ENCODE measurements at places on chromosomes 5 and 9.

DNA sequence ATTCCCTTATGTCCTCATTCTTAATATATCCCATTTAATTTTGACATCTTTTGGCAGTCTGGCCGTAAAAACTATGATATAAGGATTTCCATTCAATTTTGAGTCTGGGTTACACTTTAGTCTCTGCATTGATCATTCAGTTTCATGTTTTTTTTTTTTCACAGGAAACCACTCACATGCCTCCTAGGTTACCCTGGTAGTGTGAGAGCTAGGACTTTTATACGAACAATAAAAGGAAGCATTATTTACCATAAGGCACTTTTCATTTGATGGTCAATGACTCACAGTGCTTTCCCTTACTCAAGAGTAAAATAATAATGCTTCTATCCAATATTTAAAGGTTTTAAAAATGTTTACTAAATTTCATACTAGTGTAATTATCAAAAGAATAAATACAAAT, 16.4 kb upstream of the DMAC1 start:
- no peak for DNase-seq

- DNase-seq, result no peak
Observed at GRCh38 chr5:172635038-172635437, 6.0 kb upstream of the NEURL1B start.

GRCh38 chr9:124078641-124079040, 67.1 kb downstream of the LHX2 start:
- no peak for DNase-seq

DNA sequence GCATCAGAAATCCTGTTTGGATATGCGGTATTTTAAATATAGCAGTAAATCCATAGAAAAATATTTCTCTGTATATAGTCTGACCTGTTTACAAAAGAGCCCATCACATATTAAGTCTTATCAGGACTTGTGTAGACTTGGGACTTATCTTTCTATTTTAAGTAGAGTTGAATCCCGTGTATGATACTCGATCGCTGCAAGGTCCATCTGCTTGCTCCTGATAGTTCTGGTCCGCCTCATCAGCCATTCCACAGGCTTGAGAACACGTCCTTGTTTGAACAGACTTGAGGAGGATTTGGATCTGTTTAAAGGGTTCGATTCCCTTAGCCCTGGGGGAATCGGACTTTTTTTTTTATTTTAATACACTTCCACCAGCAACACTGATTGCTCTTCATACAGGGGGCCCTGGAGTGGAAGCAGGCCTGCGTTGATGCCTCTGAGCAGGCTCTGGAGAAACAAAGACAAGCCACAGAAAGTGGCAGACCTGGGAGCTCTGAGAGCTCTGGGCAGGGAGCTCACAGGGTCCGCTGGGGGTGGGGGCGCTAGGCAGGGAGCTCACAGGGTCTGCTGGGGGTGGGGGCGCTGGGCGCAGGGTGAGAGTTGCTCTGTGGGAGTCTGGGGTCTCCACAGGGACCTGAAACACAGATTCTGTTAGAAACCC, 112.2 kb downstream of the MVB12B start:
- no peak for DNase-seq

DNA sequence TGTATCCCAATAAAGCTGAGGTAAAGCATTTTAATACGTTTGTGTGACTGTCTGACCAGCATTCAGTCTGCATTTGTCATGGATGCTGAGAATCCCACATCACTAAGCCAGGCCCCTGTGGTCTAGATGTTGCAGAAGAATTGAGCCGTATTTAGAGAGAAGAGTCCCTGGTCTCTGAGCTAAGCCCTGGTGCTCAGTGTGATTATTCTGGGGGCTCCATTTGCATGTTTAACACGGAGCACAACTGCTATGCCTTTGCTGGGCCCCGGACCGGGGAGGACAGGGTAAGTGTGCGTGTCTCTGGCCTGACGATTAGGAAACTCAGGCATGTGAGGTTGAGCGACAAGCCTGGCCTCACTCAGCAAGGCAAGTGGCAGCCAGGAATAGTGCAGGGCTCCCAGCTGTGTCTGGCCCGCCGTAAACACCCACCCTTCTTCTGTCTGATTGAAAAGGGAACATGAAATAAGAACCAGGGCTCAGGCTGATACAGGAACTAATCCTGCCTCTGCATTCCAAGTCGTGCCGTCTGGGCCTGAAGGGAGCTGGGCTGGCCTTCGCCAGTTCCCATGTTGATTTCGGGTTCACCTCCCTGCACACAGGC, 22.3 kb downstream of the FAM78A start:
- no peak for DNase-seq

DNA sequence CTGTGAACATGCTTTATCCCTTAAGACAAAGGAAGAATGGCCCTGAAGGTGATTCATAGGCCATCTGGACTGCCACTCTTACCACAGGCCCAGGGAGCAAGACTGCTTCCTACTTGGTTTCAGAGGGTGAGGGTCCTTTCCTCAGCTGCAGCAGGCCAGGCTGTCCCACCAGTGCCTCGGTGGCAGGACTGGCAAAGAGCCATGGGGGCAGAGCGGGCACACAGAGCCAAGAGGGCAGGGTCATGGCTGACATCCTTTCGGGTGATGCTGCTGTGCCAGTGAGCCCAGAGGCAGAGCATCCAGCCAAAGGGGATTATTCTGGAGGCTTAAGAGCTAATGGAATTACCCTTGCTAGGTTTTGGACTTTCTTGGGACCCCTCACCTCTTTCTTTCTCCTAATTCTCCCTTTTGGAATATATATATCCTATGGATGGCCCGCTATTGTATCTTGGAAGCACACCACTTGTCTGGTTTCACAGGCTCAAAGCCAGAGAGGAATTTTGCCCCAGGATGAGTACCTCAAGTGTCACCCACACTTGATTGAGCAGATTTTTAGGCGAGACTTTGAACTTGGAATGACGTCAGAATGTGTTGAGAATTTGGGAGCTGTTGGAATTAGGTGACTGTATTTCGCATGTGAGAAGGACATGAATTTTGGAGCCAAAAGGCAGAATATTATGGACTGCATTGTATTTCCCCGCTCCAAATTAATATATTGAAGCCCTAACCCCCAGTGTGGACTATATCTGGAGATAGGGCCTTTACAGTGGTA, 180.6 kb downstream of the BARX1 start:
- no peak for DNase-seq

DNA sequence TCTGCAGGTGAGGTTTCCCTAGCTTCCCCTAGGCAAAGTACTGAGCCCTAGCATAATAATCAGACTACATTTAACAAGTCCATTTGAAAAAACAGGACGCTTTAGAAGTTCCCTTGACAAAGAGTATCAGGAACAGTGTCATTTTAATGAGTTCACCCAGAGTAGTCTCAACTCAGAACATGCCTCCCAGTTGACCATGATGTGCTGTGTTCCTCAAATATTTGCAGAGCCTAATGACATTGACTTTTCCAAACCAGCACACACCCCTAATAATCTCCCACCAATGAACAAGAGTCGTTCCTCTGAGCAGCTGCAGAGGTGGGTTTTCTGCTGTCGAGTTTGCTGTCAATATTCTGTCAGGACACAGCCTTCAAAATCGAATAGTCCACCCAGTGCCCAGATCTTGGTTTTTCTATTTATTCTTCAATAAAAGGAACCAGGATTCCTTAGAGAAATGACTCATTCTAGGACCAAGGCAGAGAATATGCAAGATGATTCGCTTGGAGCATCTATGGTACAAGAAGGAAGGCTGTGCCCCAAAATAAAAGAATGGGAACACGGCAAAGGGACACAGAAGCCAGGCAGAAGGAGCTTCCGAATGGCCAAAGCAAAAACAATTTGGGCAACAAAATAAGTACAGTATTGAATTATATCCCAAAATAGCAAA, 57.6 kb downstream of the OTULIN start:
- DNase-seq, result no peak

DNA sequence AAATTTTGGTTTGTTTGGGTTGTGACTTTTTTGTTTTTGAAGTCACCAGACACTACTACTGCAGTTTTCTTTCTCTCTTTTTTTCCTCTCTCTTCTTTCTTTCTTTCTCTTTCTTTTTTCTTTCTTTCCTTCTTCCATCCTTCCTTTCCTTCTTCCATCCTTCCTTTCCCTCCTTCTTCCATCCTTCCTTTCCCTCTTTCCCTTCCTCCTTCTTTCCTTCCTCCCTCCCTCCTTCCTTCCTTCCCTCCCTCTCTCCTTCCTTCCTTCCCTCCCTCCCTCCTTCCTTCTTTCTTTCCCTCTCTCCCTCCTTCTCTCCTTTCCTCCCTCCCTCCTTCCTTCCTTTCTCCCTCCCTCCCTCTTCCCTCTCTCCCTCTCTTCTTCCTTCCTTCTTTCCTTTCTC, 230.3 kb upstream of the TYRP1 start:
- no peak for DNase-seq

DNA sequence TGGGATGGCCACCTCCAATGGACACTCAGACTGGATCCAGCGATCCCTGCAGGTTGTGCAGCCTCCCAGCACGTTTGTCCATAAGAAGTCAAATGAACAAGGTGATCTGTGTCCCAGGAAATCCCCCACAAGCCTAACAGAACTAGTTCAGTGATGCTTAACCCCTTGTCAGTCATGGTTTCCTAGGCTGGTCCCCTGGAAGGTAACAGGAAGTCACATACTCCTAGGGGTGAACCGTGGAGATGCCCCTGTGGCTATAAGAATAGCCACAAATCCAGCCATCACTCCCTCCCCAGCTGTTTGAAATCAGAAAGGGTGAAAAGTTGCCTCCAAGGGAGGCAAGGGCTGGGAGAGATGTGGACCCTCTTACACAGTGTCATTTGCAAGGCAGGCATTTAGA, 22.5 kb downstream of the PAX5 start:
- DNase-seq, result no peak

- DNase-seq, result no peak
Observed at GRCh38 chr5:120538644-120539043, 74.5 kb downstream of the PRR16 start.

- no peak for DNase-seq
Observed at GRCh38 chr5:5044247-5044840, 95.8 kb upstream of the ADAMTS16 start.

- no peak for DNase-seq
Observed at GRCh38 chr9:128304971-128305288, 17.3 kb downstream of the TRUB2 start.
